H1 (cell line): ENCODE measurements at places on chromosomes 12 and 14. TPM values are rescaled to one million over a fixed set of nuclear protein-coding genes. Genes with fewer than 3 reads are reported as not detected.

GRCh38 chr12:112447106-112447505 lies 28.4 kb downstream of the PTPN11 start:
- no peak overlapping the region for H3K4me3 ChIP-seq
- no peak for DNase-seq
- no peak overlapping the region for H3K27ac ChIP-seq

GNB3 gene
- 9.0 and 9.9 TPM in 2 replicates for total RNA-seq

TOMM20L gene
- total RNA-seq, result not detected in 2 replicates

DNA sequence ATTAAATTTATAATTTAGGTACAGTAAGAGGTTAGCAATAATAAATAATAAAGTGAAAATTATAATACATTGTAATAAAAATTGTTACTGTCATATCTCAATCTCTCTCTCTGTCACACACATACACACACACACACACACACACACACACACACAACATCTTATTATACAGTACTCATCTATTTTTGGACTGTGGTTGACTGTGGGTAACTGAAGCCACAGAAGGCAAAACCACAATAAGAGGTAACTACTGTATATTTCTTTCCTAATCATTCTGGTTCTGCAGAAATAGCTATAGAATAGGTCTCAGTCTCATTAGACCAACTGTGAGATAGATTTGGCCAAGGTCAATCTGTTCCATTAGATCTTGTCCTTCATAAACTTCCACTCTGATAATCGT lies 33.1 kb upstream of the PTPRO start:
- no peaks in the 10 kb centered on the region for H3K36me3 ChIP-seq
- no peaks in the 10 kb centered on the region for H3K4me1 ChIP-seq
- H3K27me3 ChIP-seq, result no peaks in the 10 kb centered on the region

DNA sequence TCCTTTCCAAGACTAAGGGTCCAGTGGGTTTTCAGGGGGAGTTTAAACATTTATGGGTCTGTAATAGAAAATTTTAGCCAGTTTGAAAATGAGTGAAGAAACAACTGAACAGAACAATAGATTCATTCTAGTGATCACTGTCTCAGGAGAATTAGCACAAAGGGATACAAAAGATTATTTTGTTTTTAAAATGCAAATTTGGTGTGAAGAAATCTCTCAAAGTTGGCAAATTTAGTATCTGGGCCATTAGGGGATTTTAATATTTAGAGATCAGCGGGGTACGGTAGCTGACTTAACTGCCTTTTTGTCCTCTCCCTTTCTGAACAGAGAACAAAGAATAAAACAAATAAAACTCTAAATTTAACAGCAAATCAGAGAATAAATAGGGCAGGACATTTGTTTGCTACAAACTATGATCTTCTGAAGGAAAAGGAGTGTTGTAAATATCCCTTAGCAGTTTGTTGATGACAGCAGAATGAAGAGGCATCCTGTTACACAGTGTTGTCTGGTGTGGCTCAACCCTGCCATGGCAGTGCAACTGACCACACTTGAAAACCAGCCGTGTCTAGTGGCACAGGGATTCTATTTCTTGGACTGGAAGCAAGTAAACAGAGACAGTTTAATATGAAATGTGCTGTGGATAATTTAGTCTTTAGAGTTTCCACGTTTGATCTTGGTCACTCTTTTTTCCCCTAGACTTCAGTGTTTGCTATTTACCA lies 46.3 kb upstream of the LRTM2 start:
- peaks cover 6% of the 10 kb centered on the region; the same call in 1 of the 2 replicates for H3K36me3 ChIP-seq
- no peak for DNase-seq
- no peaks in the 10 kb centered on the region for H3K27me3 ChIP-seq
- H3K27ac ChIP-seq, result no peak overlapping the region
- H3K4me1 ChIP-seq, result peaks cover 5% of the 10 kb centered on the region

GRCh38 chr12:78209846-78210505 lies 379.3 kb downstream of the NAV3 start:
- H3K4me1 ChIP-seq, result peaks cover 2% of the 10 kb centered on the region; the same call in 1 of the 2 replicates
- no peaks in the 10 kb centered on the region for H3K27me3 ChIP-seq
- H3K36me3 ChIP-seq, result no peaks in the 10 kb centered on the region
- H3K4me3 ChIP-seq, result no peak overlapping the region

GSKIP gene
- total RNA-seq, result 32.8 and 37.1 TPM in 2 replicates

CCDC175 gene
- total RNA-seq, result 0.19 TPM in 1 of 2 replicates, not detected in the other

- H3K4me3 ChIP-seq, result no peak overlapping the region
- no peak for DNase-seq
- H3K36me3 ChIP-seq, result no peaks in the 10 kb centered on the region
- no peaks in the 10 kb centered on the region for H3K4me1 ChIP-seq
- H3K27ac ChIP-seq, result no peak overlapping the region
- H3K27me3 ChIP-seq, result no peaks in the 10 kb centered on the region
Measured at GRCh38 chr14:101058571-101058970, 155.0 kb upstream of the RTL1 start.

GRCh38 chr14:92587700-92588085 lies 74.1 kb downstream of the RIN3 start:
- H3K27me3 ChIP-seq, result no peaks in the 10 kb centered on the region
- no peaks in the 10 kb centered on the region for H3K4me1 ChIP-seq
- H3K4me3 ChIP-seq, result no peak overlapping the region
- DNase-seq, result no peak
- H3K36me3 ChIP-seq, result no peaks in the 10 kb centered on the region

- H3K27ac ChIP-seq, result no peak overlapping the region
- H3K4me1 ChIP-seq, result peaks cover 12% of the 10 kb centered on the region
- no peaks in the 10 kb centered on the region for H3K27me3 ChIP-seq
- no peaks in the 10 kb centered on the region for H3K36me3 ChIP-seq
Measured at GRCh38 chr14:89138846-89139245, 278.2 kb downstream of the FOXN3 start.

- H3K36me3 ChIP-seq, result no peaks in the 10 kb centered on the region
- H3K4me1 ChIP-seq, result no peaks in the 10 kb centered on the region
- H3K27me3 ChIP-seq, result no peaks in the 10 kb centered on the region
- DNase-seq, result no peak
- no peak overlapping the region for H3K4me3 ChIP-seq
Measured at GRCh38 chr14:55212634-55213033, 21.2 kb upstream of the DLGAP5 start.

CABP1 gene
- 7.4 and 8.5 TPM in 2 replicates for total RNA-seq

OR6S1 gene
- total RNA-seq, result not detected in 2 replicates

GRCh38 chr12:2405039-2405438 lies 352.3 kb downstream of the CACNA1C start:
- H3K4me1 ChIP-seq, result no peaks in the 10 kb centered on the region
- DNase-seq, result no peak
- no peaks in the 10 kb centered on the region for H3K36me3 ChIP-seq
- no peak overlapping the region for H3K4me3 ChIP-seq
